ENCODE measurements at places on chromosomes 4 and X.

GRCh38 chr4:40848251-40848650 is 98.5 kb downstream of the NSUN7 start:
- DNase-seq: no peak

- DNase-seq: no peak
Measured at GRCh38 chr4:60938621-60939020, 261.5 kb upstream of the ADGRL3 start.

DNA sequence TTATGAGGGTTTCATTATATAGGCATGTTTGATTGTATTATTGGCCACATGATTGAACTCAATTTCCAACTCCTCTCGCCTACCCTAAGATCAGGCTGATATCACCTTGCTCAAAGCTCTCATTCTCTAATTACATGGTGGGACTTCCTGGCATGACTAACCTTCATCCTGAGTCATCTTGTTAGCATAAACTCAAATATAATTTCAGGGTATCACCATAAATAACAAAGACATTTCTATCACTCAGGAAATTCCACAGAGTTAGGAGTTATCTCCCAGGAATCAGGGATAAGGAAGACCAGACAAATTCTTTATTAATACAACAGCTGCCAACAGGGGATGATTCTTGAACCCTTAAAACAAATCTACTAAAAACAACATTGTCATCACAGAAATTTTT is 90.7 kb downstream of the NDST3 start:
- no peak for DNase-seq

DNA sequence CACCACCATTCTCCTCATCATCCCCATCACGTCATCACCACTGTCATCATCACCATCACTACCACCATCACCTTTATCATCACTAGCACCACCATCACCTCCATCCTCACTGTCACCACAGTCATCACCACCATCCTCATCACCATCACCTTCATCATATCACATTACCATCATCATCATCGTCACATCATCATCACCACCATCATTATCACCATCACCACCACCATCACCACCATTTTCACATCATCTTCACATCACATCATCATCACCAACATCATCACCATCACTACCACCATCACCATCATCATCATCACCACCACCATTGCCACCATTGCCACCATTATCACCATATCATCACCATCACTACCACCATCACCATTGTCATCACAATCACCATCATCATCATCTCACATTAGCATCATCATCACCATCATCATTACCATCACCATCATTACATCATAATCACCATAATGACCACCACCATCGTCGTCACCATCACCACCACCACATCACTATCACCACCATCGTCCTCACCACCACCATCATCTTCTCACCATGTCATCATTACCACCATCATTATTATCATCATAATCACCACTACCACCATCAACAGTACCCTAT is 46.3 kb upstream of the NKX1-1 start:
- DNase-seq: no peak

DNA sequence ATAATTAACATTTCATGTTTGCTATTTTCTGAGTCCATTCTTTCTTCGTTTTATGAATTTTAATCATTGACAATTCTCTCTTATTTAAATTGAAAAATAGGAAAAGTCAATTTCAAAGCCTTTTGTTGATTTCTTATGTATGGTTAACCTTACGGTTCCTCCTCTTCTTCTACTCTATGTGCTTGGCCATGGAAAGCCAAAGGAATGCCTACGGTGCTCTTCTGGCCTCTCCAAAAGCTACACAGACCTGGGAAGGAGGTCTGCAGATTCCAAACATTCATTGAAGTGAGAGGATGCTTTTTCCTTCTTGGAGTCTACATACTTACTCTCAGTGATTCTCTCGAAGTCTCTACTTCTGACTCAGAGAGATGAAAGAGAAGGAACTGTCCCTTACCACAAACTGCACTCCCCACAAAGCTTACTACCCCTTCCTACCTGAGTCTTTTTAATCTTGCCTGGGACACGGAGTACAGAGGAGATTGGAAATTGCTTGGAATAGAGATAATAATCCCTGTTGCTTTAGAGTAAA is 863.1 kb upstream of the FTHL17 start:
- no peak for DNase-seq

GRCh38 chr4:81215931-81216330 is 909 bp upstream of the PRKG2 start:
- DNase-seq: no peak

DNA sequence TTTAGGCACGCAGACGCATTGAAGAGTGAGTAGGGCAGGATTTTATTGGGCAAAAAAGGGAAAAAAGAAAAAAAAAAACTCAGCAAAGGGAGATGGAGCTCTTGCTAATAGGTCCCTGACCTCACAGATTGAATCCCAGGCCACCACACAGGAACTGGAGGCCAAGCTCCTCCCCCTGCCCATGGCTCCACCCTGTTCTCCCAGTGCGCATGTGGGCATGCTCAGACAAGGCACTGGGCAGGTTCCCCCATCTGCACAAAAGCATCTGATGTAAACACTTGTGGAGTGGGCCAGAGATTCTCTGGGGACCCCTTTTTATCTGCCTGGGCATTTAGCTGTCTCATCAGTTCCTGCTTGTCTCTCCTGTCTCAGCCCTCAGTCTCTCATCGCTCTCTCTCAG is 9.5 kb downstream of the FRMD7 start:
- DNase-seq: no peak

GRCh38 chrX:49139713-49140112 is 16.2 kb upstream of the GPKOW start:
- DNase-seq: no peak

GRCh38 chr4:27251771-27252170 is 391.1 kb downstream of the STIM2 start:
- DNase-seq: no peak

DNA sequence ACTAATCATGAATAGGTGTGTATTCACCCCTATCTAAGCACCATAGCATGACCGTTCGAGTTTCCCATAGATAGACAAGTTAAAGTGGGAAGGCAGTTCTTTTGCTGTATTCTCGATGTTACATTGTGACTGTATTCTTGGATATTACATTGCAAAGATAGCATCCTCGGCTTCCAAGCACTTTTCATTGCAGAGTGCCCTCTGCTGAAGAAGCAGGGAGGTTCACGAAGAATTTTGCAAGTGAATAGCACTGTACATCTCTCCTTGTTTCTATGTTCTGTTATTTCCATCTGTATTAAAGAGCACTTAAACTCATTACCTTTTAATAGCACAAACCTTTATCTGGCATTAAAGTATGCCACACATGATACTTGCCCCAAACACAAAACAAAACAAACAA is 426.7 kb upstream of the ARX start:
- no peak for DNase-seq

DNA sequence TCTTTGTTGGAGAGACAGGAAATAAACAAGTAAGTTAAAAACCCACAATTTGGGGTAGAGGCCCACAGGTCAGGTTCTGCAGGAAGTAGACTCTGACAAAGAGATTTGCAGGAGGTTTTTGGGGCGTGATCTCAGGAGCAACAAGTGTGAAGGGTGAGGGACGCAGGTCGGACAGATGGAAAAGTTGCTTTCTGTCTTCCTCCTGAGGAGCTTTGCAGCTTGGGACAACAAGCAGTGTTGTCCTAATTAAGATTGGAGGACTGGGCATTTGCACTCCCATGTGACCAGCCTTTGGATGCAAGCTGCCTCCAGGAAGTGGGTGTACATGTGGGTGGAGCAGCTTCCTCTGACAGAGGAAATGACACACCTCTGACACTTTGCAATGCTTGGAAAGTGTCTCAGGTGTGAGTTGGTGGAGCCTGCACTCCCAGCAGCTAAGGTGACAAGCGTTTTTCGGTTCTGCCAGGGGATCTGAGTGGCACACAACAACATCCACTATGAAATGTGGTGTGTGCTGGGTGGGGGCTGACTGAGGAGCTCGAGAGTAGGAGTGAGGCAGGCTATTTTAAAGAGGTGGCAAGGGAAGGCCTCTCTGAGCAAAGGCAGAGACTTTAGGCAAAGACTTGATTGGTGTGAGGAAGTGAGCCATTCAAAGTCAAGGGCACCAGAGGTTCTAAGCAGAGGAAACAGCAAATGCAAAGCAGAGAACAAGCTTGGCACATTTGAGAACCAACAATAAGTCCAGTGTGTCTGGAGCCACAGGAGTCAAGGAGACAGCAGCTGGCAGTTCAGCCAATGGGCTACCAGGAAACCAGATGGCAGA is 339.8 kb upstream of the GATB start:
- no peak for DNase-seq

- no peak for DNase-seq
Measured at GRCh38 chr4:55125763-55126541, 557 bp upstream of the KDR start.

DNA sequence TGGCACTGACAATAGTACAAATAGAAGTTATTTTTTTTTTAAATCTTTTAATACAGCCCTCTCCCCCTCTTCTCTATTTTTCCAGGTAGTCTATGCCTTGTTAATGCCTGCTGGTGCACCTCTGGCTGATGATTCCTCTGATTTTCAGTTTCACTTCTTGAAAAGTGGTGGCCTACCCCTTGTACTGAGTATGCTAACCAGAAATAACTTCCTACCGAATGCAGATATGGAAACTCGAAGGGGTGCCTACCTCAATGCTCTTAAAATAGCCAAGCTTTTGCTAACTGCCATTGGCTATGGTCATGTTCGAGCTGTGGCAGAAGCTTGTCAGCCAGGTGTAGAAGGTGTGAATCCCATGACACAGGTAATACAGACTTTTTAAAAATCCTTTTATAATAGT is 99.1 kb downstream of the USP9X start:
- DNase-seq: no peak

DNA sequence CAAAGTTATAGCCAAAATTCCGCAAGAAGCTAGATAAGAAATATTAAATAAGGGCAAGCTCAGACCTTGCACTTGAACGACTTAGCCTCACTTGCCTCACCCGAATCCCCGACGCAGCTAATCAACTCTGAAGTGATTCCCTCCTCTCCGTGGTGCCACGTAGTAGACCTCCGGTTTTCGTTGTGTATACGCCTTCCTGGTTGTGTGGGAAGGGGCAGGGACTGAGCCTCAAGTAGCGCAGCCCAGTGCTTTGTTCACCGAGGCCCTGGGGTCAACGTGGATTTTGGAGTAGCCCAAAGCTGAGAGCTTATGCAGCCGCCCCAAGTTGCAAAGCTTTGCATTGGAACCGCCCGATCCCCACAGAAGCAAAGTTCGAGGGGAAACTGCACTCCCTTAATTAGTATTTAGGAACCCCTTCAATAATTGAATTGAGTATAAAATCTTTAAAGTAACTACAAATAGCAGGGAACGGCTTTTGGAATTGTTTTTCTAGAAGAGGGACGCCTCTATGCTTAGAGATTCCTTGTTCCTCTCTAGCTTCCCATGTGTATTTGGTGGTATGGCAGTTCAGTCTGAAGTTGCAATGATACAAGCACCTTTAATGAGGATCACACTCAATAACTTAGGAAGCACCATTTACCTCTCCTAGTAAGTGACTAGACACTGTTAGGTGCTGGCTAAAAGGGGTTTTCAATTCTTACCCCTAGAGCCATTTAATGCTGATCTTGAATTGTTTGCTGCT is 55.7 kb downstream of the LINC00632 start:
- DNase-seq: no peak

GRCh38 chr4:35538807-35539206 is 705.5 kb downstream of the ARAP2 start:
- DNase-seq: no peak

- DNase-seq: no peak
Measured at GRCh38 chr4:22072240-22072639, 123.7 kb upstream of the KCNIP4 start.

All from frontal cortex (tissue), 4 donors.